ENCODE measurements at places on chromosomes 12 and 14.

GRCh38 chr12:19496219-19496878, 57.1 kb downstream of the AEBP2 start:
- no peak for DNase-seq

- no peak for DNase-seq
Measured at GRCh38 chr12:67430708-67431335, 161.7 kb downstream of the CAND1 start.

DNA sequence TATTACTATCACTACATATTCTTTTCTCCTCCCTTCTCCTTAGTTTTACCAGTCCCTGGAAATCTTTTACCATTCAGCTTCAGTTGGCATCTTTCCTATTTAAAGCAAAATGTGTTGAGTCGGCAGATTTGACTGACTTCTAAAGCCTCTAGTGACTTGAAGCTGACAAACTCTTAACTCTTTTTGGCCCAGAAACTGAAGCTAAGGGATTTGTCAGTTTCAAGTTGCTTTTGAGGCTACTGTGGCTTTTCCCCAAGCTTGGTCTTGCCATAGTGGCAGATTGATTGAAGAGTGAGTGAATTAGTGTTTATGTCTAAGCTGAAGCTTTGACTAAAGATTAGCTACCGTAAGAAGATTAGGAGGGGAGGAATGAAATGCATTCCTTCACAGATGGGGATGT, 104.0 kb downstream of the ETNK1 start:
- no peak for DNase-seq

DNA sequence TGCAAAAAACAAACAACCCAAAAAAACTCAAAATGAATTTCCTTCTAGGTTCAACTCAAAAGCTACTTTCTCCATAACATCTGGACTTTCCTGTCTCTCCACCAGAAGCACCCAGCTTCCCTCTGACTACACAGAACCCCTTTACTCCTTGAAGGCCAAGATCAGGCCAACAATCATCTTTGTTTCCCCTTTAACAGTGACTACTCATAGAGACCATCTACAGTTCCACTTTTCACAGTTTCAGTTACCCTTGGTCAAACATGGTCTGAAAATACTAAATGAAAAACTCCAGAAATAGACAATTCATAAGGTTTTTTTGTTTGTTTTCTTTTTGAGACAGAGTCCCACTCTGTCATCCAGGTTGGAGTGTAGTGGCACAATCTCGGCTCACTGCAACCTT, 11.8 kb downstream of the GCH1 start:
- DNase-seq, result no peak
